ENCODE measurements at places on chromosomes 1 and 21.

DNA sequence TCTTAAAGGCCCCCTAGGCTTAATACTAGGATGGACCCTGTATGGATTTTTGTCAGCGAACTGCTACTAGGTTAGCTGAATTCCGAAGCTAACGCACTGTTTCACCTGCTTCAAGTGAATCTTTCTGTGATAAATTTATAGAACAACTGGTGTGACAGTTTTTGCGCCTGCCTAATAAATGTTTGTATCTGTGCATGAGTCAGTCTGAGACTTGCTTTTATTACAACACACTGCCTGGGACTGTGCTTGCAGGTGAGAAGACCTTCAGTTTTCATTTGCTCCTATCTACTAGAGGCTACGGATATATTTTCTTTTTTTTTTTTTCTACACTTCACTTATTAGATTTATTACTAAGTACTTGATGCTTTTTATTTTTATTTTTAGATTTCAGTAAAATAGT lies 420.9 kb downstream of the SMYD3 start:
- no peak for DNase-seq

GRCh38 chr1:10889650-10890353 lies 93.4 kb upstream of the CASZ1 start:
- no peak for DNase-seq

GRCh38 chr21:24420689-24421088 lies 1186.6 kb downstream of the MRPL39 start:
- no peak for DNase-seq

DNA sequence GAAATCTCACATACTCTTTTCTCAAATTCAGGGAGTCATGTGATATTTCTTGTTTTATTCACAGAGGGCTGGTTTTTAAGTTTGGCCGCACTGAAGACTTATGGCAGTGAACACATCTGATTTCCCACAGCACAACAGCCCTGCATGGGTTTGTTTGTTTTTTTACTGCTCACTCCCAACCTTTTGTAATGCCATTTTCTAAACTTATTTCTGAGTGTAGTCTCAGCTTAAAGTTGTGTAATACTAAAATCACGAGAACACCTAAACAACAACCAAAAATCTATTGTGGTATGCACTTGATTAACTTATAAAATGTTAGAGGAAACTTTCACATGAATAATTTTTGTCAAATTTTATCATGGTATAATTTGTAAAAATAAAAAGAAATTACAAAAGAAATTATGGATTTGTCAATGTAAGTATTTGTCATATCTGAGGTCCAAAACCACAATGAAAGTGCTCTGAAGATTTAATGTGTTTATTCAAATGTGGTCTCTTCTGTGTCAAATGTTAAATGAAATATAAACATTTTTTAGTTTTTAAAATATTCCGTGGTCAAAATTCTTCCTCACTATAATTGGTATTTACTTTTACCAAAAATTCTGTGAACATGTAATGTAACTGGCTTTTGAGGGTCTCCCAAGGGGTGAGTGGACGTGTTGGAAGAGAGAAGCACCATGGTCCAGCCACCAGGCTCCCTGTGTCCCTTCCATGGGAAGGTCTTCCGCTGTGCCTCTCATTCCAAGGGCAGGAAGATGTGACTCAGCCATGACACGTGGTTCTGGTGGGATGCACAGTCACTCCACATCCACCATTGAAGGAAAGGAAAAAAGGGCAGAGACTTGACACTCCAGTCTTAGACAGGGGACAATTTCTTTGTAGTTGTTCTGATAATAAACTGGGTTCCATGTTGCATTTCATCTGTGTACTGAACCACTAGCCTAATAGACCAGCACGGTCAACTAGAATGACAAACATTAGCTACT lies 22.8 kb downstream of the TMEM50A start:
- DNase-seq = no peak

DNA sequence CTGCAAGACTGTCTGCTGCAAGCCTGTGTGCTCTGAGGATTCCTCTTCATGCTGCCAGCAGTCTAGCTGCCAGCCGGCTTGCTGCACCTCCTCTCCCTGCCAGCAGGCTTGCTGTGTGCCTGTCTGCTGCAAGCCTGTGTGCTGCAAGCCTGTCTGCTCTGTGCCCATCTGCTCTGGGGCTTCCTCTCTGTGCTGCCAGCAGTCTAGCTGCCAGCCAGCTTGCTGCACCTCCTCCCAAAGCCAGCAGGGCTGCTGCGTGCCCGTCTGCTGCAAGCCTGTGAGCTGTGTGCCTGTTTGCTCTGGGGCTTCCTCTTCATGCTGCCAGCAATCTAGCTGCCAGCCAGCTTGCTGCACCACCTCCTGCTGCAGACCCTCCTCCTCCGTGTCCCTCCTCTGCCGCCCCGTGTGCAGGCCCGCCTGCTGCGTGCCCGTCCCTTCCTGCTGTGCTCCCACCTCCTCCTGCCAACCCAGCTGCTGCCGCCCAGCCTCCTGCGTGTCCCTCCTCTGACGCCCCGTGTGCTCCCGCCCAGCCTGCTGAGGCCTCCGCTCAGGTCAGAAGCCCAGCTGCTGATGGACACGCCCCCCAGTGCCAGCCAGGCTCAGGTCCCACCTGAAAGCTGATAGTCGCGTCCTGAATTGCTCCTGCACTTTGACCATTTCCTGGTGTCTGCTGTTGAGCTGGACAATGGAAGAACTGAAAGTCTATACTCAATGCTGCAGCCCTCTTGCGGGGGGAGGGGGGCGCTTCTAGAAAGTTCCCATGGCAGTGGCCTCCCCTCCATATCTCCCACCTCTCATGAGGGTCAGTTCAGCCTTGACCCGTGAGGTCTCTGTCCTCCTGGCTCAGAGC lies 1.2 kb downstream of the KRTAP10-4 start:
- DNase-seq = no peak

- no peak for DNase-seq
Measured at GRCh38 chr1:168092566-168093355, 44.0 kb downstream of the GPR161 start.

GRCh38 chr21:43847301-43847700 lies 17.7 kb upstream of the AGPAT3 start:
- no peak for DNase-seq

Data from nephron progenitor cell (in vitro differentiated cells).